Endothelial cell (in vitro differentiated cells): ENCODE measurements at places on chromosomes 6 and 20. TPM values are rescaled to one million over a fixed set of nuclear protein-coding genes. Genes with fewer than 3 reads are reported as not detected.

Gene SIRPB2
- total RNA-seq = 41.5 TPM

Gene SLC22A1
- 2.7 TPM for total RNA-seq

Gene SLC22A2
- total RNA-seq = not detected

Gene C20orf141
- not detected for total RNA-seq

Gene CRISP2
- not detected for total RNA-seq

Gene SRF
- total RNA-seq = 31.3 TPM

Gene DDO
- not detected for total RNA-seq

Gene CNKSR3
- 9.7 TPM for total RNA-seq
